ENCODE measurements at places on chromosomes 3 and 15. TPM values are rescaled to one million over a fixed set of nuclear protein-coding genes. Genes with fewer than 3 reads are reported as not detected.
A peak's percentile ranks its signal among the peaks of the same experiment; 100 is the strongest.

- DNase-seq, result no peak
Measured at GRCh38 chr3:145387211-145387610, 773.8 kb downstream of the PLOD2 start.

- DNase-seq, result no peak
Measured at GRCh38 chr15:77239882-77240608, 169.1 kb upstream of the TSPAN3 start.

DNA sequence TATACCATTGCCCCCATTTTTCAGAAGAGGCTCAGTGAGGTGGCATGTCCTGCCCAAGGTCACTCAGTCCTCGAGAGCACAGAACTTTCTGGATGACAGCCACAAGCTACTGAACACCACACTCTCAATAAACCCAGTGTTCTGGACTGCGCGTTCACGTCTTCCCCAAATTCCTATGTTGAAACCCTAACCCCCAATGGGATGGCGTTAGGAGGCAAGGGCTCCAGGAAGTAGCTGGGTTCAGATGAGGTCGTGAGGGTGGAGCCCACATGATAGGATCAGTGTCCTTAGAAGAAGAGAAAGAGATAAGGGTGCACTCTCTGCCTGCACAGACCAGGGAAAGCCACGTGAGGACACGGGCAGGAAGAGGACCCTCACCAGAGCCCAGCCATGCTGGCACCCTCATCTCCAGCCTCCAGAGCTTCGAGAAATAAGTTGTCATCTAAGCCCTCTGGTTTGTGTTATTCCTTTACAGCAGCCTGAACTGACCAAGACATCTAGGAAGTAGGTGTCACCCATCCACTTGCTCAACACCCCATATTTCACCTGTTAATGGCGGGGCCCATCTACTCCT lies 324.0 kb downstream of the UACA start:
- no peak for DNase-seq

The ALS2CL gene
- total RNA-seq, result 1.1 TPM

DNA sequence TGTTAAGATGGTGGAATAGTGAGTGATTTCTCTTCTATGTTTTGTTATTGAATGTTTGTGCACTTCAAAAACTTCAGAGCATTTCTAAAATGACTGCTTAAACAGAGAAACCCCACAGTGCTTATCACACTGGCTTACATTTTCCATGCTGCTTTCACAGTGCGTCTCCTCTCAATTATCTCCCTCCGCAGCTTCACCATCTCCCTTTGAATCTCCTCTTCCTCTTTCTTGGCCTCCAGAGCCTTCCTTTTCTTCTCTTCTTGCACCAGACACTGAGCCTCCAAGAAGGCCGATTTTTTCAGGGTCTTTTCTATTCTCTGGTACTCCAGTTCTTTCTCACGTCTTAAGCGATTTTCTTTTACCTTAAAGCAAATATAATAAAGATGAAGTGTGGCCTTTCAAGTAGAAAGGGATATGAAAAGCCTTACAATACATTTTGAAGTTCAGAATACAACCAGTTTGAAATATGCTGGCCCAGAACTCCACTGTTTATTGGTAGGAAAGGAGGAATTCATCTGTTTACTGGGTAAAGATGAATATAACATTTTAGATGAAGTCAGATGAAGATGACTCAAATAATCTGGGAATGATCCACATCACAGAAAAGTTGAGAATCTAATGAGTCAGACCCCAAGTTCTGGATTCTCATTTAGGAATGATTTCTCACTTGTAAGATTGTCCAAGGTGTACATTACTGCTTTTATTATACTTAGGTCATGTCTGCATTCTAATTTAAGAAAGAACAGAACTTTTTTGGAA lies 21.4 kb downstream of the CCDC191 start:
- peak; percentile 81 for DNase-seq

- DNase-seq, result no peak
Measured at GRCh38 chr3:162799910-162800309, 1303.3 kb downstream of the OTOL1 start.

GRCh38 chr3:86303935-86304334 lies 687.0 kb downstream of the VGLL3 start:
- DNase-seq, result no peak

DNA sequence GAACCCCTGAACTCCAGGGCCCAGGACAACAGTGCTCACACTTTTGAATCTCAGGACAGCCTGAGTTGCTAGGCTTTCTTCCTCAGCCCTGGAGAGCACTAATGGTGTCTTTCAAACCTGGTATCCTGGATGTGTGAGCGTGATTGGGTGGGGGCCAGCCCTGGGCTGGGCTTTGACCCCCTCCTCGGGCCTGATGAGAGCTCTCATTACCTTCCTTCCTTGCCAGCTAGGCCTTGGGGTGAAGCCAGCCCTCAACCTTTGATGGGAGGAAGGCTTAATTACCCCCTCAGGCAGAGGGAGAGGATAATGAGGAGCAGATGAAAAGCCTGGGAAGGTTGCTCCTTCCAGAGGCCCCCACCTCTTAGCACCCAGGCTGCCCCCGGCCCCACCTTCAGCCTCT lies 31.1 kb upstream of the INSYN1 start:
- no peak for DNase-seq

DNA sequence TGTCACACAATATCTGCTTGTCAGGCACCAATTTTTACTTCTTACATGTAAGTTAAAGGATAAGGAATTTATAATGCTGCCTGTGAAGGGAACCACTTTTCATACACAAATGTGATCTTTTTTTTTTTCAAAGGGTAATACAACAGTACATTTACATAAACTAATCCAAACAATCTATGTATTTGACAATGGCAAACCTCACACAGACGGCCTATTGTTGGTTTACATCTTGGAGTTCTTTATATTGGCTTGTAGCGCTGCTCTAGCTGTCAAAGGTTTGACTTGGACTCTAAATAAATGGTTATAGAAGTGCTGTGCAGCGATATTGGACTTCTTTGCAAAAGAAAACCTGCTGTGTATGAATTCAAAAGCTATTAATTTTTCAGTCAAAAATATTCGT lies 598.0 kb downstream of the FOXP1 start:
- no peak for DNase-seq

Measured in osteoblast (primary cell).